ENCODE measurements at places on chromosomes 16 and 17.

GRCh38 chr17:44898768-44899073 is 524 bp downstream of the EFTUD2 start:
- DNase-seq = no peak

DNA sequence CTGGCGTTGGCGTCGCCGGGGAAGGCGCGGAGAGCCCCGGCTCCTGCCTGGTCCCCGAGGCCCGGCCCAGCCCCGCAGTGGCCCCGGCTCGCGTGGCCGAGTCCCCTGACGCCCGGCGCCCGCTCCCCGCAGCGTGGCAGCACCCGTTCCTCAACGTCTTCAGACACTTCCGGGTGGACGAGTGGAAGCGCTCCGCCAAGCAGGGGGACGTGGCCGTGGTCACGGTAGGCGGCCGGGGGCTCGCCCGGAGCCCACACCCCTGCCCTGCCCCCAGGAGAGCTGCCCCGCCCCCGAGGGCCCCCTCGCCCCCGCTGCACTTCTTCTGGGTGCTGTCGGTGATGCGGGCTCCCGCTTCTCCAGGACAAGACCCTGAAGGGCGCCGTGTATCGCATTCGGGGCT is 466 bp downstream of the WDR90 start:
- DNase-seq = no peak

DNA sequence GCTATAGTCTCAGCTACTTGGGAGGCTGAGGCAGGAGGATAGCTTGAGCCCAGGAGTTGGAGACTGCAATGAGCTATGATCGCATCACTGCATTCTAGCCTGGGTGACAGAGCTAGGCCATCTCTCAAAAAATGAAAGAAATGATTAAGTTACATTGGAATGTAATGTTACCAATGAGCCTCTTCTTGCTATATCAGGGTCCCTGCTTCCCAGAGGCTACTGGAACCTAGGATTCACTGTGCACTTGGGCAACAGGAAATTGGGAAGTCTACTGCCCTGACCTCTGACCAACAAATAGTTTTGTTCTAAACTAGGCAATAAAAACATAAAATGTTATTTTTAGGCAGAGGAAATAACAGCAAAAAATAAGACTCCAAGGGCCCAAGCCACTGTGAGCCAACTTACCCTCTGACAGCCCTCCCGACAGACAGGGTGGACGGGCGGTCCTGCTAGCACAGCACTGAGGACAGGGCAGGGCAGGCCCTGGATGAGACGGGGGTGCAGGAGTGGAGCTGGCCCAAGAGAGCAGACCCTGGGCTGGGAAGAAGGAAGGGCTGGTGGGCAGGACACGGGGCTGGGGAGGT is 27.5 kb downstream of the NSMCE1 start:
- no peak for DNase-seq

GRCh38 chr16:67504031-67505021 is 21.0 kb upstream of the AGRP start:
- no peak for DNase-seq

- DNase-seq = no peak
Observed at GRCh38 chr17:76547183-76547641, 7.4 kb downstream of the PRCD start.

- no peak for DNase-seq
Observed at GRCh38 chr17:77736199-77736585, 222.3 kb upstream of the TNRC6C start.

Measured in breast epithelium (tissue), 4 donors.